ENCODE measurements at places on chromosomes 1 and 21. TPM values are rescaled to one million over a fixed set of nuclear protein-coding genes. Genes with fewer than 3 reads are reported as not detected.

- peak; percentile 34 for DNase-seq
Measured at GRCh38 chr1:24283326-24284155, 35.6 kb upstream of the GRHL3 start.

- no peak for DNase-seq
Measured at GRCh38 chr21:42539931-42540343, 26.3 kb downstream of the SLC37A1 start.

DNA sequence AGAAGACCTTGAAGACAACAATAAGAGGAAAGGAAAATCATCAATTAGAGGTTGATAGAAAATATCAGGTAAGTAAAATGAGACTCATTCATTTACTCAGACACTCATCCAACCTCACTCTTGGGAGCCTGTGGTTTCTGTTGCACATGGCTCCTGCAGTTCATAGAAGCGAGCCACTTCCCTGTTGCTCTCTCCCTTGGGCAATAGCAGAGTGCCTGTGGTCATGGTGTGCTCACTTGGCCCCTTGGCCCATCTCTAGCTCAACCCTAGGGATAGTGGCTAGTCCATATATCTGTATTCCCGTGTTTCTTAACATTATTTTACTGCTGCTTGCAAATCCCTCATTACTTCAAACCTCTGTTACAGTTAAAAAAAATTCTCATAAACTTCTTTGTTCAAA is 368.6 kb downstream of the PTPRC start:
- DNase-seq = no peak

DNA sequence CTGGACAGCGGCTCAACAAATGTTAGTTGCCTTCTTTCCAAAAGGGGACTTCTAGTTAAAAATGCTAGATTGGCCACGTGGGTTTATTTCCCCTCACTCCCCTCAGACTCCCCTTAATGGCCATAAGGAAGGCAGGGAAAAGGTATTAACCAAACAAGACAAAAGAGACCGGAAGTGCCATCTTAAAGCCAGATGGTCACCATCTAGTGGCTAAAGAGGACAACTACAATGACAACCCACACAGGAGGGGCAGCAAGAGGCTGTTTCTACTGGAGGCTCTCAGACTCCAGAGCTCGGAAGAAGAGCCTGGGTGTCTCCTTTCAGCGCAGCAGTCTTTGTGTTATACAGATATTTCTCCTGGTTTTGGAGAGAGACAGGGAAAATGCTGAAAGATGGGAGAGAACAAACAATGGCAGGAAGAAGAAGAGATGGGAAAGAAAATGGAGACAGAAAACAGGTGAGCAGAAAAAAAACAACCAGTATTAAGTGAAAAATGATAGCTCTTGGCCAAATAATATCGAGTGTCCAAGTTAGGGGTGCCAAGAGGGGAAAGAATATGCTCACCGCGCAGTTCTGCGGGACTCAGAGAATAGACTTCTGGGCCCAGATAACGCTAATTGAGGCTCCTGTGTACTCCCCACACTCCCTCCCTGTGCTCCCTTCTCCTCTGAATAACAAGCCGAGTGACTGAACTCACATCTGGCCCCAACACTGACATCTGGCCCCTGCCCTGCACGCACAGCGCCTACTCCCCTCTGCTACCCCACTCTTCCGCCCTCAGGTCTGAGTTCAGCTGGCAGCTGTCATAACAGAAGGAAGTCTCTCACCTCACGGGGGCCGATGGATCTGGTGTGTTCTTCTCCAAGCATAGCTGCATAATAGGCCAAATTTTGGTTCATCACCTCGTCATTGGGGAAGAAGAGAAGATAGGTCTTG is 9.6 kb downstream of the P3H1 start:
- DNase-seq = peak; percentile 76

Gene GPBP1L1
- total RNA-seq = 115 TPM

GRCh38 chr1:231930257-231930947 is 303.8 kb downstream of the DISC1 start:
- DNase-seq = no peak

Gene HLX
- 1.4 TPM for total RNA-seq

DNA sequence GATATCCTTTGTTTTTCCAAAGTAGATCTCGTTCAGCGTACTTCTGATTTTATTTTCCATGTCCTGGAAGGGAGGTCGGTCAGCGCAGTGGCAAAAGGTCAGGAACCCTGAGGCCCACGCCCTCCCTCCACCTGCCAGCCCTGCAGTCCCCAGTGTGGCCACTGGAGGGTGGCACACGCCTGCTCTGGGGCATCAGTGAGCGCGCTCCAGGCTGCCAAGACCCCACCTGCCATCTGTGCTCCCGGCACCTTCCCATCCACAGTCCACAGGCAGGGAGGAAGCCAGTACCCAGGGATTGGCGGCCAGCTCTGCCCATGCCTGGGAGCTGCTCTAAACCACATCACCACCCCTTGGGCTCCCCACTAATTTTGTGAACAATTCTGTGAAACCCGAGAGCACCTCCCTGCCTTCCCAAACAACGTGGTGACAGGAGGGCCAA is 32.3 kb downstream of the SLC66A1 start:
- DNase-seq = peak; percentile 66

- no peak for DNase-seq
Measured at GRCh38 chr1:231162970-231163829, 1.3 kb downstream of the TRIM67 start.

Gene E2F2
- total RNA-seq = 0.76 TPM

Gene ATP1A4
- total RNA-seq = 0.68 TPM

Gene FLG
- total RNA-seq = not detected

DNA sequence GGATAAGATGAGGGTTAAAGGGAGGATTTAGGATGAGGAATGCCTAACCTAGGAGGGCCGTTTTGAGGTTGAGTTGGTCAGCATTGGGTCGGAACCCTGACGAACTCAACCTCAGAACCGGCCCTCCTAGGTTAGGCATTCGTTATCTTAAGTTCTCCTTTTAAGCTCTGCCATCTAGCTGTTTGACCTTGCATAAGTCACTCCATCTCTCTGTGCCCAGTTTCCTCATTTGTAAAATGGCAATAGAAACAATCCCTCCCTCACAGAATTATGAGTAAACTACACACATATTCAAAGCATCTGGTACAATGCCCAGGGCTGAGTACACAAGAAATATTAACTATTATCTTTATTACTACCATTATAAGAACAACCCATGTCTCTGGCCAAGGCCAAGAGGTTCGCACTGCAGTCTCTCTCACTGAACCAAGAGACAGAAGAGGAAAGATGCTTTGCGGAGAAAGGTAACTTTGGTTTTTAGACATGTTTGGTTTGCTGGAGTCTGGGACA is 4.8 kb downstream of the ABCB10 start:
- no peak for DNase-seq

Gene SLC44A5
- total RNA-seq = 4.8 TPM

Gene CLCA4
- total RNA-seq = 0.07 TPM

GRCh38 chr1:193806079-193807048 is 620.0 kb upstream of the B3GALT2 start:
- no peak for DNase-seq

Gene TRPM2
- total RNA-seq = 0.50 TPM

DNA sequence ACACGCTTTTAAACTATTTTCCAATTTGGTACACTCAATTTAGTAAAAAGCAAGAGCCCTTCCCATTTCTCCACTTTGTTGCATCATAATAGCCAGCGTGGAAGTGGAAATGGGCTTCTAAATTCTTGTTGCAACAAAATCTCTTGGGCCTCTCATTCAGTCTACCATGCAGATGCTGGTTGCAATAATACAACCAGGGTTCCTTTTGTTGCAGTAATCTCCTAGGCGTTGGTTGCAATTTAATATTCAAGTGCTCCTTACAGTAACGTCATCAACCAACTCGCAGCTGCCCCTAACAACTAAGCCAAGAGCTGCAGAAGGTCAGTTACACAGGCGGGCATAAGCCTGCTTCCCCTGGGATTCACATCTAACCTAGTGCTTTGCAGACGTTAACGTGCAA is 2.7 kb upstream of the HDGF start:
- DNase-seq = no peak

Gene CACHD1
- total RNA-seq = 39.7 TPM

Gene TRIM45
- total RNA-seq = 4.1 TPM

DNA sequence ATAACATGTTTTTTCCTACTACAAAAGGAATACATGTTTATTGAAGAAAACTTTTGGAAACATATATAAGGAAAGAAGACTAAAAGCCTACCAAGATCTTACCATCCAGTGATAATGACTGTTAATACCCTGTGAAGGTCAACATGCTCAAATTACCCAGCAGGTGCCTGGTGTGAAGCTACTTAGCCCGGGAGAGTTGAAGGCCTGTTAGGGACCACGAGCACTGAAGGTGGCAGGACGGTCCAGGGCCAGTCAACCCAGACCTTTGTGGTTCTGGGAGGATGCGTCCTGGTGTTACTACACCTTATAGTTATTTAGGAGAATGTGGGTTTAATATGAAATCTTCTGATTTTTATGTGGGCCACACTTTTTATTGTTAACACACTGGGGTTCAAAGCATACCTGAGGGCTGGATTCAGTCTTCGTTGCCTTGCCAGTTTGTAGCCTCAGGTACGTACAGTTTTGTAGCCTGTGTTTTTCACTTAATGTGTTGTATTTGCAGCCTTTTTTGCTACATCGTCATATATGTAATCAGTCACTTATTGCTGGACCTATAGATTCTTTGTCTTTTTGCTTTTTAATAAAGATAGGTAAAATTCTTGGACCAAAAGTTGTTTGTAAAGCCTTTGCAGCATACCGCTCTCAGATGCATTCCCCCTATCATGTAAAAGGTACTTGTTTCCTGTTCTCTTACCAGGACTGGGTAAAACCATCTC is 9.8 kb downstream of the ITSN1 start:
- DNase-seq = no peak

DNA sequence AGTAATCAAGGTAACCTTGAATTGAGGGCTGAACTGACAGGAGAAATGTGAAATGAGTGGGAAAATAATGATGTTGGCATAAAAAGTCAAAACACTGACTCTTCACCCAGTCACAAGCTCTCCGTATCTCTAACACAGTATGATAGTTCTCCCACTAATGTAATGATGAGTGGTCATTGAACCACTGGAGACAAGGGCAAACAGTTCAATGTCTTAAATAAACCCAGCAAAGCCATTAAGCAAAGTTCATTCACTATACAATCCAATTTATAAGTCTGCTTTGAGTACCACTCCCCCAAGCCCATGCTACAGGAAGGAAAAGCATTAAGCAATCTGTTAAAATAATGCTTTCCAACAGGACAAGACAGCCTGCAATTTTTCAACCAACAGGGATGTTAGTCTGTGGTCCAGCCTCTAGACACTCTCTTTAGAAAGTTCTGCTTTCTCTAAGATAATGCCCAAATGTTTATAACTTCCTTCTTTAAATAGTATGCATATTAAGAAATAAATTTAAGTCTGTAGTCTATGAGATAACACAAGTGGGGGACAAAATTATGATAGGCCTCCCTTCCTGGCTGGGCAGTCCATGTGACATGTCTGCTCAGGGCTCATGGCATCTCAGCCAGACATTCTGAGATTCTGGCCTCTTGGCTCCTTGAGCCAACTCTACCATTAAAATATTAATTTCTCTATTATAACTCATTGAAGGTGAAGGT is 25.5 kb upstream of the DDAH1 start:
- no peak for DNase-seq

DNA sequence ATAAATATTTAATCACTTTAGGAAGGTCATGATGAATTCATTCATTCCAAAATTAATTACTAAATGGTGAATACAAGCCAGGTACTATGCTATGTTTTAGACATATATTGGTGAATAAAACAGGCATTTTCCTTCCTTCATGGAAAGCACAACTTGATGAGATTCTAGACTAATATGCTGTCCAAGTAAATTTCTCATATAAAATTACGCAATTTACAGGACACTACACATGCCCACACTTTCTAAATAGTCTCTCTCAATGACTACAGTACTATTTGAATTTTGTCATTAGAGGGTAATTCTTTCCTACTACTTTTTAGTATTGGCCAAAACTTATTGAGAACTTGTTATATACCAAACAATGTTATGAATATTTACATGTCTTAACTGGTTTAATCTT is 150.6 kb downstream of the CRB1 start:
- no peak for DNase-seq

GRCh38 chr1:87728169-87728568 is 399.5 kb downstream of the LMO4 start:
- no peak for DNase-seq

- DNase-seq = no peak
Measured at GRCh38 chr1:77089756-77090155, 129.5 kb downstream of the PIGK start.

DNA sequence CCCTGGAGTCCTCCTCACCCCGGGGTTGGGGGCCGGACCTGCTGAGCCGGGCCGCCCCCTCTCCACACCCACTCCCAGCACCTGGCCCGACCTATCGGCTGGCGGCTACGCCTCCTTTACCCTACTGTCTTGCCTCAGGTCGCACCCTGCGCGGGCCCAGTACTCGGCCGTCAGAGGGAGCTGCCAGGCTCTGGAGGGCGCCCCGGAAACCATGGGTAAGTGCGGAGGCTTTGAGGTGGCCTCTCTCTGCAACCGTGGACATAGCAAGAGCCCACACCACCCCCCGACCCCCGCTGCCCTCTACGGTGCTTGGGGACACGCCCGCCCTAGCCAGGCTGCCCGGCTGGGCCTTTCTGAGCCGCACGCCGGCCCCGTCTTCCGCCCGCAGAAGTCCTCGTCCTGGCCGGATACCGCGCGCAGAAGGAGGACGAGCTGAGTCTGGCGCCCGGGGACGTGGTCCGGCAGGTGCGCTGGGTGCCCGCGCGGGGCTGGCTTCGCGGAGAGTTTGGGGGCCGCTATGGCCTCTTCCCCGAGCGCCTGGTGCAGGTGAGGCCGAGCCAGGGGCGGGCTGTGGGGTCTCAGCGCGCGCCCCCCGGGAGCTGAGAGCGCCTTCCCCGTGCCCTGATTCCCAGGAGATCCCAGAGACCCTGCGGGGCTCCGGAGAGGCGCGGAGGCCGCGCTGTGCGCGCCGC is at the start of gene SH3D21:
TSS of gene SH3D21 (plus strand) at position 159 of the 692 bp plus-strand sequence. CDS start at position 212, 53 bp downstream.
- peak; percentile 85 for DNase-seq

Gene CFAP298
- 32.6 TPM for total RNA-seq

GRCh38 chr1:210394281-210394821 is 65.6 kb downstream of the HHAT start:
- no peak for DNase-seq

Measured in hepatocyte (in vitro differentiated cells).